ENCODE measurements at places on chromosomes 7 and 10.
A peak's percentile ranks its signal among the peaks of the same experiment; 100 is the strongest.

GRCh38 chr10:50558371-50558770 lies 65.4 kb downstream of the SGMS1 start:
- no peak for DNase-seq

DNA sequence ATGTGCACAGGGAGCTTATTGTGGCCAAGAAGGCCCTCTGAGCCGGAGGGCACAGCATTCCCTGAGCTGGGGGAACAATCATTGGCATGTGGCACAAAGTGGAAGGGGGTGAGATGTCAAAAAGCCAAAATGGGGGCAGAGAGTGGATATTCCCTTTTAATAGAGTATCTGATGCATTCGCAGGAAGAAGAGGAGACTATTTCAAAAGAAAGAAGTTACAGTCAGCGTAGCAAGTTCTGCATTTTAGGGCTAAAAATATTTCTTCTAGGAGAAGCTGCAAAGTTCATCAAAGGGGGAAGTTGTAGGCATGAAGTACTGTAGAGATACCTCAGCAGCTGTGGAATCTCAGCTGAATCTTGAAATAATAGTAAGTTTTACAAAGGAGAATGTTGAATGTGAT lies 136.0 kb upstream of the WDR11 start:
- no peak for DNase-seq

GRCh38 chr7:111083413-111083812 lies 7.5 kb upstream of the LRRN3 start:
- no peak for DNase-seq

- no peak for DNase-seq
Measured at GRCh38 chr7:128420773-128421172, 11.0 kb upstream of the IMPDH1 start.

DNA sequence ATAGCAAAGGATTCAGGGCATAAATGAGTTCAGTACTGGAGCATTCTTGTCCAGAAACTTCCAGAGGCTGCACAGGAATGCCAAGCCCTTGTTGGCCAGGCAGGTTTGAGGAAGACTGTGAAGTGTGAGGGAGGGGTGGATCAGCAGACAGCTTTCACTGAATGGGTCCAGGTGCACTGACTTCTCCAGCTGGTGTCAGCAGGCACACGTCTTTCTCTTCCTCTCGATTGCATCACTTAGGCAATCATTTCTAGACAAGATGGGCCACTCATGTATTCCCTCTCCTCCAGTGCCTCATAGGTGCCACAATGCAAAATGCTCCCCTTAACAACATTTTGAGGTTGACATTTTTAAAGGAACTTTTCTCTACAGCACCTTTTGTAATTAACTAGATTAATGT lies 15.6 kb upstream of the PLEKHS1 start:
- DNase-seq, result no peak

DNA sequence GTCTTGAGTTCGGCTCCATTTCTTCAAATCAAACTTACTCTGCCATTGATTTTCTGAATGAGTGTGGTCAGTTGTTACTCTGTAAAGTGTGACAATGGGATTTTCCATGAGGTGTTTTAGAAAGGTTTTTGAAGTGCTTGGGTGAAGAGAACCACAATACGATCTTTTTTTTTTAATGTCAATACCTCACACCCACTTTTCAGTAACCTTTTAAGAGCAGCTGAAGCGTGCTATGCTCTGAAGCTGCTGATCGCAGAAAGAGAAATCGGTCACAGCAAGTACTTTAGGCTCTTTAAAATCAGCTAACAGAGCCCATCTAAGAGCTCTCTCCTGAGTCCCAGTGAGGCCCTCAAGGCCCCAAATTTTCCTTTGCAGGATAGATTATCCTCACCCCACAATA lies 34.4 kb upstream of the YAE1 start:
- DNase-seq, result no peak

DNA sequence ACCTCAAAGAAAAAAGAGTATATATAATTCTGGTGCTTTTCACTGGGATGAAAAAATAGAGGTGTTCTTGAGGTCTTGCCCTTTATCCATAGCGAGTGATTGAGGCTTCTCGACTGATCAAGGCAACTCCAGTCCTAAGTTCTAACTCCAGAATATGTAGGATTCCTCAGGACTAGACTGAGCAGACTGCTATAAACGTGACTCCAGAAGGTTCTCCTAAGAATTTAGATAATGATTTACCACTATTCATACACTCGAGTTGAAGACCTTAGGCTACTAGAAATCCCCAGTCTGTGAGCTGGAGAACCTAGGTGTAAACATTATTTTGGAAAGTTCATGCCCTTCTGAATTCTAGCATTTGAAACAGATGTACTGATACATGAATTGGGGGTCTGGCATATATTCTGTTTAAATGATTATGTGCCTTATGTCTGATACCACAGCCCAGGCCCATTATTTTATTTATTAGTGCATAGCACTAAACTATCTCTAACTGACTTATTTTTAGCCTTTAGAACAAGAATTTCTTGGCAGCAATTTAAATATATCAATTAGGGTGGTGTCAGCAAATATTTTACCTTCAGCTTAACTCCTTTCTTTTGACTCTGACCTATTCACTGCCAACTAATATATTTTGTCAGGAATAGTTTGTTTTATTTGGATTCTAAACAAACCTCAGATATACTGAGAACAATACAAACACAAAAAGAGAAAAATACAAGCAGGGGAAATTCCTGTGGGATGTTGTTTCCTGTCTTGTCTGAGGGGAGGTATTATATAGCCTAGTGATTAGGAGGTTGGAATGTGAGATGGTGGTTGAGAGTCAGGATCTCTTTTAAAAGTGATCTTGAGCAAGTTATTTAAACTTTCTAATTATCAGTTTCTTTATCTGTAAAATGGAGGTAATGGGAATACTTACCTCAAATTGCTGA lies 75.8 kb downstream of the PODXL start:
- no peak for DNase-seq

- peak; percentile 75 for DNase-seq
Measured at GRCh38 chr7:76310102-76310957, 7.9 kb downstream of the HSPB1 start.

- no peak for DNase-seq
Measured at GRCh38 chr10:5498791-5499492, 428 bp downstream of the CALML5 start.

GRCh38 chr10:48450741-48451466 lies 144.4 kb downstream of the MAPK8 start:
- DNase-seq, result no peak

DNA sequence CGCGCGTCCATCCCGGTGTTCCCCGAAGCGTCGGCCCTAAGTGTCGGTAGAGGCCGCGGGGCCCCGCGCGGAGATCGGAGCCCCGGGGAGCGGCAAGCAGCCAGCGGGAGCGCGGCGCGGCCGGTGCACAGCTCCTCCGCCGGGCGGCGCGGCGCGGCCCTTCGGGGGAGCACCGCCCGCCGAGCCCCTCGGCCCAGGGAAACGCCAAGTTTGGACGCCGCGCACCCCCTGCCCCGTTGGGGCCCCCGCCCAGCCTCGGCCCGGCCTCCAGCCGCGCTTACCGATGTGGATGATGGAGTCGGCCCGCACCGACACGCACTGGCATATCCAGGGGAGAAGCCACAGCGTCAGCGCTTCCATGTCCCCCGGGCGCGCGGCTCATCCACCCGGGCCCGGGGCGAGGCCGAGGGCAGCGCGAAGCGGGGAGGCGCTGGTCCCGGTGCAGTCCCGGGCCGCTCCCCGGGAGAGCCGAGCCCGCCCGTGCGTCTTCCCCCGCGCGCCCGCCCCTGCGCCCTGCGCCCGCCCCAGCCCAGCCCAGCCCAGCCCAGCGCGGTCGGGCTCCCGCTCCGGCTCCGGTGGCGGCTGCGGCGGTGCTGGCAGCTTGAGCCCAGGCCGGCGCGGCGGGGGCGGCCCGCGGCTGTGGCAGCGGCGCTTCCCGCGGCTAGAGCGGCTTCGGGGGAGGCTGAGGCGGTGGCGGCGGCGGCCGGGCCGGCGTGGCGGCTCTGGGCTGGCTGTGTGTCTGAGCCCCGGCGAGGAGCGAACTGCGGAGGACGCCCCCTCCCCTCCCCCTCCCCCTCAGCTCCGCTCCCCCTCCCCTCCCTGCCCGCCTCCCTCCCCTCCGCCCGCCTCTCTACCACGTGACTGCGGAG lies at the start of gene GRID1:
GRID1 (minus strand) TSS at position 763 of the 869 bp plus-strand sequence.
- DNase-seq, result peak; percentile 22

DNA sequence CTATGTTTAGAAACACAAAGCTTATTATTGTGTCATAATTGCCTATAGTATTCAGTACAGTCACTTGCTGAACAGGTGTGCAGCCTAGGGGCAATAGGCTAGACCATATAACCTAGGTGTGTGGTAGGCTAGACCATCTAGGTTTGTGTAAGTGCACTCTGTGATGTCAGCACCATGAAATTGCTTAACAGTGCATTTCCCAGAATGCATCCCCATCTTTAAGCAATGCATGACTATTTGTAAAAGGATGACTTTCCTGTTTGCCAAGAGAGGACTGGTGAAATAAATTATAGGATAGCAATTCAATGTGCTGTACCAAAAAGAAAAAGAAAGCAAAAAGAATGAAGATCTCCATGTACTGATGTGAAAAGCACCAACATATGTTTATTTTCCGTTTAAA lies 288.7 kb upstream of the AUTS2 start:
- no peak for DNase-seq

DNA sequence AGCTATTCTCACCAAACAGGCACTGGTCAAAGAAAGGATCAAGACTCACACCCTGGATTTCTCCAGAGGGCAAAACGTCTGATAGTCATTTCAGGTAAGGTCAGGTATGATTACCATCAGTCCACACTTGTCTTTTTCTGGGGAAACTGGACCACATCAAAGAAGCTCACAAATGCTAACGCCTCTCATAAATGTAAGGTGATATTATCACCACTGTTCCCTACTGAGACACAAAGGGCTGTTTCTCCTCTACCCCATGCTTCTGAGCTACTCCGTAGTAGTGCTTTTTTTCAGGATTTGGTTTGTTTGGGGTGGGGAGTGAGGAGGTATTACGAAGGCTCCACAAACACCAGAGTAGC lies 51.6 kb downstream of the CREB3L2 start:
- no peak for DNase-seq

- no peak for DNase-seq
Measured at GRCh38 chr7:17722798-17723197, 217.5 kb downstream of the SNX13 start.

GRCh38 chr7:27062946-27063345 lies 32.9 kb downstream of the HOXA1 start:
- DNase-seq, result no peak

All from G401 (cell line).